ENCODE measurements at places on chromosomes 5 and 9. TPM values are rescaled to one million over a fixed set of nuclear protein-coding genes. Genes with fewer than 3 reads are reported as not detected.
A peak's percentile ranks its signal among the peaks of the same experiment; 100 is the strongest.

DNA sequence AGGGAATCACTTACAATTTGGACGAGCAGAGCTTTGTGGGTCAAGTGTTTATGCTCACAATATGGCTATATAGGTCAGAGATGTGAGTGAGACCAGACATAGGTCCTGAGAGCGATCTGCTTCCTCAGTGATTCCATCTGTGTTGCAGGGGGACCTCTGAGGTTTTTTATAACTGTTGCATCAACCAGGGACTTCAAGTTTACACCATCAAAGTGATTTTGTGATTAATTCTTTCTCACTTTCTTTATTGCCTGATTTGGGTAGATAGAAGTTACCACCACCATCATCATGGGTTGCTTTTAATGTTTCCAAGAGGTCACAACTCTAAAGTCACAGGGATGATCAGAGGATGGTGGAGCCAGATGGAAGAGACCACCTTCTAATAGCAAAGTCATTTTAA is 7.0 kb upstream of the MTAP start:
- no peak overlapping the region for H3K4me3 ChIP-seq
- no peak for DNase-seq
- H3K36me3 ChIP-seq: no peaks in the 10 kb centered on the region
- no peak overlapping the region for H3K27ac ChIP-seq

DNA sequence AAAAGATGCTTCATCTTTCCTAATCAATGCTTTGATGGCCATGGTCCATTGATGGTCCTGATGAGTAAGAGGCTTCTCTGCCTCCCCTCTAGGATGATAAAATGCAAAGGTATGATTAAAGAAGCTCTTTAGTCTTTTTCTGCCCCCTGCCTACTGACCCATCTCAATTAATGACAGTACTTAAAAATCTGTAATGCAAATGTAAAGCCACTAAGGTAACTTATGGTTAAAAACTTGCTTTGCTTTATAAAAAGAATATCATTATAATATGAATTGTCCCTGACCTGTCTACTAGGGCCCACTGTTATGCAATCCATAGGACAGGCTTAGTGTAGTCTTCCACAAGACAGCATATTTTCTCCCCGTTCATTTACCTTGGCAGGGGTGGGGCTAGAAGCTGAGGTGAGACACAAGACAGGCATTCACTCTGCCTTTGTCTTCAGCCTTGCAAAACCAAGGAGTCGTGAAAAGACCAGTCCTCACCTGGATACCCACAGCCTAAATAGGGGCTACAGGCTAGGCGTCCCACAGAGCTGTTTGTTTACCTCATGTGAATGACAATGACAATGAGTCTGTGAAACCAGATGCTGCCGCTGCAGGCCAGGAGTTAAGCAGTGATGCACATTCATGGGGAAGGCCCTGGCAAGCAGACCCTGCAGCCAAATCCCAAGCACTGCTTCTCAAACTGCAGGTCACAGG is 60.4 kb downstream of the BNC2 start:
- H3K36me3 ChIP-seq: peaks cover 4% of the 10 kb centered on the region
- H3K4me1 ChIP-seq: peaks cover 16% of the 10 kb centered on the region
- DNase-seq: no peak
- H3K4me3 ChIP-seq: no peak overlapping the region

Gene IL5
- total RNA-seq: not detected

DNA sequence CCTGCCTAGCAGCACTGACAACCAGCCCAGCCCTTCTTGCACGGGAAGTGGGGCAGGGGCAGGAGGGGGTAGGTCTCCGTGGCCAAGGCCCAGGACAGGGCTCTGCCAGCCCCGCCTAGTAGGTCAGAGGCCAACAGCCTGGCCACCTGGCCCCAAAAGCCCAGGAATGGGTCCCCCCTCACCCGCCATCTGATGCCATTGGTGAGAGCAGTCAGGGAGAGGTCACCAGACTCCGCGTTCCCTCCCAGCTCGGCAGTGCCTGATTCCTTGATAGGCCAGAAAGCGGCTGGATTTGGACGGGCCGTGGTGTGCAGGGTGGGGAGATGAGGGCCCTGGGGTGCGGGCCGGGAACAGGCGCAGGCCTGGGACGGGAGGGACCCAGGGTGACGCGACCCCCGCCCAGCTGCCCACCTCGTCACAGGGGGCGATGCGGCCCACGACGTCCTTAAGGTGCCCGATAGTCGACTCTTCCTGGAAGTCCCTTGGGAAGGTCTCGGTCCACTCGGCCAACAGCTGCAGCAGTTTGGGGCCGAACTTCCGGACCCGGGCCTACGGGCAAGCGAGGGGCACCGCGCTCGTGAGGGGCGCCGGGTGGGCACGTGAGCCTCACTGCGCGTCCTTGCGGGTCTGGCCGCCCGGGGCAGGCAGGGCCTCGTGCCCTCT is 64.5 kb upstream of the RNF130 start:
- no peak overlapping the region for H3K27ac ChIP-seq
- H3K36me3 ChIP-seq: no peaks in the 10 kb centered on the region
- H3K4me3 ChIP-seq: no peak overlapping the region

GRCh38 chr9:34374905-34375552 is 1.7 kb downstream of the MYORG start:
- H3K27me3 ChIP-seq: peaks cover 21% of the 10 kb centered on the region
- H3K4me3 ChIP-seq: peak overlapping the region; percentile 91
- H3K4me1 ChIP-seq: peaks cover 18% of the 10 kb centered on the region
- peak overlapping the region; percentile 90 for H3K27ac ChIP-seq
- DNase-seq: no peak

DNA sequence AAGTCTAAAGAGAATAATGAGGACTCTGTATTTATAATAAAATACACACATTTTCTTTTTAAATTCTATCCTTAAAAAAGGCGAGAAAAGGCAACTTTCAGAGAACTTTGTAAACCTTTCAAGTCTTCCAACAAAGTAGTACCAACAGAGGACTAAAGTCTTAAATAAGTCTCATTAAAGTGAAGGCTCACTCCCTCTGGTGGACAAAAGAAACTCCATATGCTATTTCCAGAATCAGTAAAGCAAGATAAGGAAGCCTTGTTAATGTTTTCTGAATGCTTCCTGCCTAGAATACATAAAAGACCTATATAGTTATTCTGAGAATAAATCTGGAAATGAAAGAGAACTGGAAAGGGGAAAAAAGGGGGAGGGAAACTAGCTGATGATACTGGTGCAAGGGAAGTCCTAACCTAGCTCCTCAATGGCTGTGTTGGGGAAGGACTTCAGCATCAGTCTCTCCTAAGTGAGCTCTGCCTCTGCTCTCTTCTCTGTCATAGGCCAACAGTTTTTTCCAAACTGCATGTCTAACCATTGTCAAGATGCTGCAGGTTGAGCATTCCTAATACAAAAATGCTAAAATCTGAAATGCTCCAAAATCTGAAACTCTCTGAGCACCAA is 7.2 kb downstream of the HMGCS1 start:
- peaks cover 20% of the 10 kb centered on the region for H3K36me3 ChIP-seq
- H3K4me1 ChIP-seq: peaks cover 53% of the 10 kb centered on the region
- peak overlapping the region; percentile 41 for H3K27ac ChIP-seq
- H3K4me3 ChIP-seq: no peak overlapping the region
- no peak for DNase-seq

DNA sequence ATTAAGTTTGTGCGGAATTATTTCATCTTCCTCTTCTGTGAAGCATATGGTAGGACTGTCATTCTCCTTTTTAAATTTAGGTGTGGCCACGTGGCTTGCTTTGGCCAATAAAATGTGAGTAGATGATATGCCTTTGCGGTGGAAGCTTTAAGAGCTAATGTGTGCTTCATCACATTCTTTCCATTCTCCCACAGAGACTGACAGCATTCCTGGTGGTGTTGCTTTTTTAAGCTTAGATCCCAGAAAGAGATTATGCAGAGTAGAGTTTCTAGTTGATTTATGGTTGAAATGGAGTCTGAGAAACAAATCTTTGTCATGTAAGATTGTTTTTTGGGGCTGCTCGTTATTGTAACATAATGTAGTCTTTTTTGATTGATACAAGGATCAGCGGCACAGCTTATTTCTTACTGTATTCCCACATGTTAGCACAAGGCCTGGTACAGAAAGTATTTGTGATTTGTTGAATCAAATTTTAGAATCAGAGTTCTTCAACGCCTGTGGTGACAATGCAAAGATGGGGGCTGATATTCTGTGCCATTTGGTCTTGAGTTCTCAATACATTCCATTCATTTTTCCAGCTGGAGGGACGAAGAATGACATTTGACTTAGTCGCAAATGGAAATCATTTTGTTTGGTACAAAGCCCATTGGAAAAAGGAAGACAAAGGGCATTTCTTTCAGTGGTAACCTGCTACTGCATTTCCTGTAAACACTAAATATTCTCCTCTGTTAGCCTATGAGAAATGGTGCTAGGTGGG is 209.9 kb upstream of the VLDLR start:
- peak overlapping the region; percentile 54 for H3K27ac ChIP-seq
- H3K36me3 ChIP-seq: no peaks in the 10 kb centered on the region
- no peak overlapping the region for H3K4me3 ChIP-seq
- DNase-seq: no peak
- peaks cover 32% of the 10 kb centered on the region for H3K4me1 ChIP-seq

Gene ARHGEF37
- total RNA-seq: 7.1 TPM

DNA sequence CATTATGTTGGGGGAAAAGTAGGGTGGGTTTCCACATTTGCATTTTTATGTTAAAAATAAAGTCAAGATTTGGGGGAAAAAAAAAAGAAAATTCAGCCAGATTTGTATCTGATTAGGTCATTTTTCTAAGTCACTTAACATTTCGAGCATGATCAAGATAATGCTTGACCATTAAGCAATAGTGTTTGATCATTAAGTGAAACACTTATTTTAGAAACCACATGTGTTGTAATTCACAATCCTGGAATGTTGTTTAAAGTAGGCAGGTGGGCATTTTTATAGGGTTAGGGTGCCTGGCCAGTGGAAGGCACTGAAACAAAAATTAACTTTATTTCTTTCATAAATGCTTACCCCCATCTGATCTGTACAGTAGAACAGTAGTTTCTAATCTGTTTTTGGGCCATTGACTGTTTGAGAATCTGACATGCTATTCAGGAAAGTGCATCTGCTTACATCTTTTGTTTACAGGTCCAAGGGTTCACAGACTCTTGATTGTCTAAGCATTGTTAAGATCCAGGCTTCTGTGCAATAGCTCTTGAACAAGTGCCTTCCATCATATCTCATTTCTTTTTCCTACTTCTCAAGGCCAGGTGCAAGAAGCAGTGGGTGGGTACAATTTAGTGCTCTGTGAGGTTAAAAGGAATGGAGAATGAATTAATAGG is 9.1 kb downstream of the ZCCHC9 start:
- no peaks in the 10 kb centered on the region for H3K27me3 ChIP-seq
- no peak overlapping the region for H3K4me3 ChIP-seq
- no peak for DNase-seq
- H3K27ac ChIP-seq: no peak overlapping the region

DNA sequence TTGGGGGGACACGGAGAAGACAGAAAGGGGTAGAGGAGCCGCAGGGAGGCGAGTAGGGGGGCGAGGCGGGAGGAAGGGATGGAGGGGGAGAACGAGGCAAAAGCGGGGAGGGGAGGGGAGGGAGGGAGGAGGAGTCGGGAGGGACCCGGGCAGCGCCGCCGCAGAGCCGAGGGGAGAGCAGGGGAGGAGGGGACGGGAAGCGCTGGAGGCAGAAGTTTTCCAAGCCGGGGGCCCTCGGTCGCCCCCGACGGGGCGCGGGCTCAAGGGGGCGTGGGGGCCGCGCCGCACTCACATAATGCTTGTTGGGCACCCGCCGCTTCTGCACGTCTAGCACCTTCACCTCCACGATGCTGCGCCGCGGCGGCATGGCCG is 353 bp downstream of the SH3PXD2B start:
- no peak for DNase-seq
- peak overlapping the region; percentile 89 for H3K4me3 ChIP-seq
- peaks cover 5% of the 10 kb centered on the region for H3K36me3 ChIP-seq
- H3K4me1 ChIP-seq: peaks cover 41% of the 10 kb centered on the region

- no peak overlapping the region for H3K27ac ChIP-seq
- DNase-seq: no peak
- H3K4me1 ChIP-seq: peaks cover 4% of the 10 kb centered on the region
- H3K27me3 ChIP-seq: peaks cover 6% of the 10 kb centered on the region
Measured at GRCh38 chr5:4627929-4628328, 512.2 kb upstream of the ADAMTS16 start.
